CD4-positive, alpha-beta T cell treated with Interleukin-17A for 4 hours (primary cell): ENCODE measurements at places on chromosomes 7 and 10.

DNA sequence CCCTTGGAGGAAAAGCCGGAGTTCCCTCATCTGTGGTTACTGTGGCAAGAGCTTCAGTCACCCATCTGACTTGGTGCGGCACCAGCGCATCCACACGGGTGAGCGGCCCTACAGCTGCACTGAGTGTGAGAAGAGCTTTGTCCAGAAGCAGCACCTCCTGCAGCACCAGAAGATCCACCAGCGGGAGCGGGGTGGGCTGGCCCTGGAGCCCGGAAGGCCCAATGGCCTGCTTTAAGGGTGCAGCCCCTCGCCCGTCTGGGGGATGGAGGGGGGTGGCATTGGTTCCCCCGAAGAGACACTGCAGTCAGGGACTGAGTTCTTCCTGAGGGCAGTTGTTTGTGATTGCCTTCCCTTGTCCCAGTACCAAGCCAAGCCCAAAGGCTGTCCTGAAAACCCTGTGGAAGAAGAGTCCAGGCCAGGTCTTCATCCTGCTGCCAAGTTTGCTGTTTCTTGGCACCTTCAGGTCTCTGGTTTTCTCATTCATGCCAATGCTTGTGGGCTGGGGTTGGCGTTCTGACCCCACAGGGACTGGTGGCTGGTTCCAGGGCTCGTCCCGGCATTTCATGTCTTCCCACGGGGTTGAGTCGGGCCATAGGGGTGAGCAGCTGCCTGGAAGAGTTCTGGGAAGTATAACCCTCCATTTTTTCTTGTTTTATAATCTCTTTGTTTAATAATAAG is 7.7 kb upstream of the ZNF783 start:
- no peak for DNase-seq

GRCh38 chr7:41696323-41696916 is 6.5 kb downstream of the INHBA start:
- DNase-seq, result peak; percentile 8

GRCh38 chr10:49187044-49187484 is 1.1 kb downstream of the TMEM273 start:
- DNase-seq, result no peak

- no peak for DNase-seq
Measured at GRCh38 chr10:131728286-131729228, 172.3 kb upstream of the PPP2R2D start.

- no peak for DNase-seq
Measured at GRCh38 chr10:17394854-17395253, 59.5 kb downstream of the ST8SIA6 start.

DNA sequence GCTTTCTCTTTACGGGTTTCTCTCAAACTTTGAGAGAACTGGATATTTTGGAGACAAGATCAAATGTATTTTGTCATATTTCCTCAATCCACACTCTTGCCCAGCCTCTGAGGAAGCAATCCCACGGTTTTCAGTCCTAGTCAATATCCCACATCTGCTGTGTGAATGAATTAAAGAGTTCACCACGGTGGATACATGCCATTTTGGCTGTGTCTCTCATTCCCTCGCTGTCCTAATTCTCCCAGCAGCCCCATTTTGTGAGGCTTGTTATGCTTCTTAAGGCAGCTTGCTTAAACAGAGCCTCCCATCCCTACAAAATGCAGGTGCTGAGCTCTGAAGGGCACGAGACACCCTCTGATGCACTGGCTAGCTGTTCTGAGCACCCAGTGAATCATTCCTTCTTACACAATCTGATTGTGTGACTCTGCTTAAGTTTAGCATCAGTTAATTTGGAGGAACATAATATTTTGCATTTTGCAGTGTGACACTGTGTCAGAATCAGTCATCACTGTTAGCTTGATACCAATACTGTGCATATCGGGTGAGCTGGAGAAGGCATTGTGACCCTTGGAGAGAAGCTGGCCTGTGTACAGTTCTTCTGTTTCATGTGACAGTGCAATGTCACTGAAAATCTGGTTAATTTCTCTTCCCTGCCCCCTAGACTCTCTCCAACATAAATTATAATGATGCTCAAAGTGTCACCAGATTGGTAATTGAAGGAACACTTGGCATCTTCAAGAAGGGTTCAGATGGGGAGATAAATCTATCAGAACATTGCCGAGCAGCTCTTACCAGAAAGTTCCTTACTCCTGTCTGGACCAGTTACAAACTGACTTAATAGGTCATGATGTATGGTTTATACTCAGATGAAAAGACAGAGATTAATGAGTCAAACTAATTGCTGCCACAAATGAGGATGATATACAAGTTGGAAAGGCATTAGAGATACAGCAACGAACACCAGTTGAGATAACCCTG is 103.7 kb upstream of the AOAH start:
- no peak for DNase-seq

- DNase-seq, result peak; percentile 37
Measured at GRCh38 chr10:60032723-60033122, 126.4 kb upstream of the CCDC6 start.

- DNase-seq, result no peak
Measured at GRCh38 chr7:41063116-41063515, 639.8 kb downstream of the INHBA start.

- DNase-seq, result no peak
Measured at GRCh38 chr10:79416578-79417255, 28.7 kb downstream of the ZCCHC24 start.

GRCh38 chr7:103657474-103657894 is 211.5 kb upstream of the SLC26A5 start:
- no peak for DNase-seq

DNA sequence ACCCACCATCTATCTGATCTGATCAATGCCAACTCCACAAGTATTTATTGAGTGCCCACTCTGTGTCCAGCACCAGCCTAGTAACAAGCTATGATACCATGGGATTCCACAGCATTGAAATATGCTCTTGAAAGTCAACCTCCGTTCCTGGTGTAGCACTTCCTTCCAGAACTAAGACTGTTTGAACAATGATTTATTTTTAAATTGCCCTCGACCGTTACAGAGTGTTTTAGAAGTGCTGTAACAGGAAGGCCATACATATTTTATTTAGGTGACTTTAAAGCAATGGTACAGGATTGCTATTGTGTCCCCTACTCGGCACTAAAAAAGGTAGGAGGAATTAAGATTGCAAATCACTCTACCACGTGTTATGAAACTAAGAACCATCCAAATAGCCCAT is 225.6 kb downstream of the TEX36 start:
- DNase-seq, result no peak

DNA sequence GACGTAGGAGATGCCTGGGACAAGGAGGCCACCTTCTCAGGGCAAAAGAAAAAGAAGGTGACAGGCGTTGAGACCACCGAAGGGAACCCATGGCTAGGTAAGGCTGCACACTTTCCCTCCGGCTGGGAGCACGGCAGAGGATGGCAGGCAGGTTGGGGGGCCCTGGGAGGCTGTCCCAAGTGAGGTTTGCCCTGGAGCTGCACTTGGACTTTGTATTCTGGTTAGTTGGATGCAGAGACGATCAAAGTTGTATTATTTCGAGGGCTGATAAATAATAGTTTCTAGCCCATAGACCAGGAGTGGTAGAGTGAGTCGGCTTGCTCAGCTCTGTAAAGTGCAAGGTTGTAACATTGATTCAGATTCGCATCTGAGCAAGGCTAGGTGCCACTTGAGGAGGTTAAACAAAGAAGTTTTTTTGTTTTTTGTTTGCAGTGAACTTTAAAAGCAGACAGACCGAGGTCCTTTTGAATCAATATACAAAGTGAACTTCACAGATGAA is 608 bp downstream of the ENTPD7 start:
- no peak for DNase-seq

- DNase-seq, result no peak
Measured at GRCh38 chr10:124572751-124573150, 111.1 kb downstream of the LHPP start.

DNA sequence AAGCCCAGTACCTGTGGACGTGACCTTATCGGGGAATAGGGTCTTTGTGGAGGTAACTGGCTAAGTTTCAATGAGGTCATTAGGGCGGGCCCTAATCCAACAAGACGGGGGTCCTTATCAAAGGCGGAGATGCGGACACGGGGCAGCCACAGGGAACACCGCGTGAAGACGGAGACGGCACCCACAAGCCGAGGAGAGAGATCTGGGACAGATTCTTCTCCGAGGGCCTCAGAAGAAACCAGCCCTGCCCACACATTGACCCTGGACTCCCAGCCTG is 516.9 kb downstream of the DNAJB6 start:
- no peak for DNase-seq

DNA sequence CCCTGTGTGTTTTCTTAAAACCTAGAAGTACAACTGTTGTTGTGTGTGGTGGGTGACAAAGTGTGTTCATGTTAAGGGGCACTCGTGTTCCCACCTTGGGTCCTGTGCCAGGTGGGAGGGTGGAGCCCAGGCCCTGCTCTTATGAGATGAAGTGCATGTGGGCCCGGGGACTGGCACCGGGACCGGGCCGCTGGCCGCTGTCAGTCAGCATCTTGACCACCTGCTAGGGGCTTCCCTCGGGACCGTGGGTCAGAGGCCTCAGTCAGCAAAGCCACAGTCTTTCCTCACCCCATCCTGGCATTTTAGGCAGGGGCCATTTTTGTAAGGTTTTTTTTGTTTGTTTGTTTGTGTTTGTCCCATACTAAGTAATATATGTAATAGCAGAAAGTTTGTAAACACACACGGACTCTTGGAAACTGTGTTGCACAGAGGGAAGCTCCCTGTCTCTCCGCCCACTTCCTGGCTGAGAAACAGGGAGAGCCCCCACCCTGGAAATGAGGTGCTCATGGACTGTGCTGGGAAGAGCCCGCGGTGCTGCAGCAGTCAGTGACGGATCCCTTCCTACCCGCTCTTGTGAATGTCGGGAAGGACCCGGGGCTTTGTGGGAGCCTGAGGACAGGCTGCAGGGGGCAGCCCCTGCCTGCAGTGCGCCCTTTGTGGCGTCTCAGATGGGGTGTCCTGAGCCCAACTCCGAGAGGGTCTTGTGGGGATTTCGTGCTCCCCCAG is 13.4 kb downstream of the AGAP3 start:
- DNase-seq, result no peak

DNA sequence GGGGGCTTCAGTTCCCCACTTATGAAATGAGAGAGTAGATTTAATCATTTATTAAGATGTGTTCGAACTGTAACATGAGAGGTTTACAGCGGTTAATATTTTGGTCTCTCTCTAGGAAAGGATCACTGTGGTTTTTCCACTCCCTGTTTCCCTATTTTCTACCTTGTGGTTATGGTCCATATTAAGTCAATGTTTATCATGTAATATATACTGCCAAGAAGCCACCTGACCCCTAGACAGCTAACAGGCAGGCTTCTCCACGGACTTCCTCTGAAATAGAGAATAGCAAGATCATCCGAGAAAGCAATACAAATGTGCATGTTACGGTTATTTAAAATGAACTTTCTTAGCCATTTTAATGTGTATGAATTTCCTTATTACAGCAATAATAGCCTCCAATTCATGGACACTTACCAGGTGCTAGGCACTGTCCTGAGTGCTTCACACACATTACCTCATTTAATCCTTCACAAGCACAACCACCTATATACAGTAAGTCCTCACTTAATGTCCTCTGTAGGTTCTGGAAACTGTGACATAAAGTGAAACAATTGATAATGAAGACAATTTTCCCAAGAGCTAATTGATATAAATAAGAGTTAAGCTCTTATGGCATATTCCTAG is 835 bp upstream of the COL28A1 start:
- DNase-seq, result no peak

GRCh38 chr10:125693524-125693847 is 10.5 kb upstream of the TEX36 start:
- no peak for DNase-seq

DNA sequence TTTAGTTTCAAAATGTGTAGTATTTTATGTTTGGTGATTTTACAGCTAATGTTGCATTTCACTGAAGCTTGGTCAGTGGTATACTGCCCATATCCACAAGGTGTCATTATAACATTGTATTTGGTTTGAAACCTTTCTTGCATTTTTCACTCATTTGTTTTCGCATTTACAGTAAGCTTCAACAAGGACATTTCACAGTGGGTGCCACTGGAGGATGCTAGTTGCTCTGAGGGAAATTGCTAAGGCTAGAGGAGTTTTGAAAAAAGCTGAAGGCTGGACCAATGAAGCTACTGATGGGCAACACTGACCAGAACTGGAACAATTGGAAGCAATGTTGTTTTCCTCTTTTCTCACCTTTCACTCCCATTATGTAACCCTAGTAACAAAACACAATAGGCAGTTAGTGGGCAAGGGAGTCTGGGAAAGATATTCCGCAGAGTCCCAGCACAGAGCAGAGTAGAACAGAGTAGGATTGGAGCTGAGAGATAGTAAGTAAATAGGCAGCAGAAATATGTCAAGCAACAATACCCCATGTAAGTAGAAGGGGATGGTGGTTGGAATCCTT is 23.6 kb upstream of the SRI start:
- DNase-seq, result no peak

- no peak for DNase-seq
Measured at GRCh38 chr7:36266683-36267082, 113.6 kb downstream of the EEPD1 start.

DNA sequence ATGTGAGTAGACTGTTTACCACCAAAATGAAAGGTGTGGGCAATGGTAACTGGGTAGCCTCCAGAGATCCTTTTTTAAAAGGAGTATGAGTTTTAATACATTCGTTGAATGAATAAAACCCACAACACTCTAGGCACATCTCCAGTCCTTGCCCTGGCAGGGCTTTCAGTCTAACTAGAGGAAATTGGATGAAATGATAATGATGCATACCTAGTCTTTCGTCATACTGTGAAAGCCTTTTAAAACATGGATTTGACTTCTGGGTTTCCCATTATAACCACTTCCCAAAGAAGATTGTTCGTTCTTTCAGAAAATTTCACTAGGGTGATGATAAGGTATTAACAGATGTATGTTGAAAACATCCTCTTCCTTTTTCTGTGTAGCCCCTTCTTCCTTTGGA is 110.8 kb downstream of the REEP3 start:
- no peak for DNase-seq

- DNase-seq, result no peak
Measured at GRCh38 chr10:77029777-77030717, 607.6 kb downstream of the KCNMA1 start.

DNA sequence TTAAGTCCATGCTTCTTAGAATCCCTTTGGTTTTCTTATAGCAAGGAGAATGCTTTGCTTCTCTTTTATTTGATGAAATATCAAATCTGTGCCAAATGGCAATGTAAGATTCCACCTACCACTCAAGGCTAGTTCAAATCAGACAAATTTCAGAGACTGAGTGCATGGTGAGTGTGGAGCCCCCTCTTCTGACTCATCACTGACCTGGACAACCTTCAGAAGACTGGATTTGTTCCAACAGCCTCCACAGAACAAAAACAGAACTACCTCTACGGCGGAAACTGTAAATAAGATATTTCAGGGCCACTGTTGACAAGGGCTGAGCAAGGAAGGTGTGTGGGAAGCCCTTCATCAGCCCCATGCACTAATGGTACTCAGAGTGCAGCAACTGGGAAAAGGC is 21.1 kb downstream of the NCAPG2 start:
- DNase-seq, result no peak
